ENCODE measurements at places on chromosomes 4 and X.

DNA sequence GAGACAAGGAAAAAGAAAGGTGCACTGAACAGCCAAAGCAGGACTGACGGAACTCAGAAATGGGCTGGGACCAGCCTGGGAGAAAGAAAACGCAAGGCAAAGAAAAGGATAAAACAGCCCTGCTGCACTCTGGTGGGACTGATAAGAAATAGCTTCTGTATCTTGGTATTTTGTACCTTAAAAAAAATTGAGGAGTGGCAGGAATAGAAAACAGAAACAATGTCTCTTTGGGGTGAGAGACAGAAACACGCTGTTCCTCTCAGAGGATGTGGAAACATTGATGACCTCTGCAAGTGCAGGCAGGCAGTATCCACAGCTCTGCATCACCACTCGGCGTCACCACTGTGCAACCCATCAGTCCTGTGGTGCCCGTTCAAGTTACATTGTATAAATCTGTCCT, 152.5 kb upstream of the SPRY1 start:
- no peak for DNase-seq

GRCh38 chrX:2383735-2384134, 117.0 kb downstream of the DHRSX start:
- no peak for DNase-seq

DNA sequence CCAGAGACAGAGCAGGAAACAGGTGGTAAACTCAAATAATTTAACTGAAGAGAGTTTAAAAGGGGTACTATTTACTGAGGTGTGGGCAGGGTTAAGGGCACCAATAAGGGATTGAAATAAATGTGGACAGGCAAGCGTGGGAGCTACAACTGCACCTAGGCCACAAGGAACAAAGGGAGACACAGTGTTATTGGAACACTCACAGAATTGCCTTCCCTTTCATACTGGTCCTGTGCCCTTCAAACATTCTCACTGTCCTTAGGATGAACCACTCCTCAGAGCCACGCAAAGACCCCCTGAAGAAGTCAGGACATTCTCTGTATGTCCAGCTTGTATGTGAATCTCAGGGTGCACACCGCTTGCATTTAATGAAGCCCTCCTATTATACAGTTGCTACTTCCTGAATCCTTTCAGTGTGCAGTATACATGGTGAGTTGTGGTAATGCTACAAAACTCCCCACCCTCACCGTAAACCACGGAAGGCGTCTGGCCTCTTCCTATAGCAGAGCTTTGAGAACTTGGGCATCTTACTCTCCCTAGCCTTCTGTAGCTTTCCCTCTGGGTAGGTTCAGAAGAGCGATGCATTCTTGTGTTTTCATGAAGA, 9.6 kb upstream of the MRPL1 start:
- no peak for DNase-seq

- DNase-seq: no peak
These were observed 147.7 kb downstream of the CPEB2 start for GRCh38 chr4:15149839-15150592.

- no peak for DNase-seq
These were observed 46.6 kb upstream of the PRRG1 start for GRCh38 chrX:37302569-37302968.

DNA sequence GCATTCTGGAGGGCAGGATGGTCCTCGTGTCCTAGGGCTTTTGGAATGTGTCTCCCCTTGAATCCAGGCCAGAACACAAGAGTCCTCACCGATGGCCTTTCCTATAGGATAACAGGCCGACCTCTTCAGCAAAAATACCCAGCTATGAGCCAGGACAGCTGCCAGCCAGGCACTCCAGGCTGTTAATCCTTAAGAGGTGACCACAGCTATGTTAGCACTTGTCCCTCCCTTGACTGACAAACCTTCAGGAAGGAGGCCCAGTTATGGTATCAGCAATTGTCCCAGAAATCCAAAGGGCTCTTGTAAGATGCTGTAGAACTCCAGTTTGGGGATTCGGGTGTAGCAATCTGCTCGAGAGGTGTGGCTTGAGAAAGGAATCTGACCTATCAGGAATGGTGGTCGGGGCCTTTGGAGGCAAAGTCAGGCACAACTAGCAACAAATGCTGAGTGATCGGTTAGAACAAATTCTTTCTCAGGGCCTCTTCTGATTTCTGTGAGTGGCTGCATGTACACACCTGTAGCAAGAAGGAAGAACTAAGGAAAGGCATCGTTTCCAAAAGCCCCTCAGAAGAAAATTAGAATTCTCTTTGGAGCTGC, 54.6 kb downstream of the PTCHD1 start:
- DNase-seq: no peak

DNA sequence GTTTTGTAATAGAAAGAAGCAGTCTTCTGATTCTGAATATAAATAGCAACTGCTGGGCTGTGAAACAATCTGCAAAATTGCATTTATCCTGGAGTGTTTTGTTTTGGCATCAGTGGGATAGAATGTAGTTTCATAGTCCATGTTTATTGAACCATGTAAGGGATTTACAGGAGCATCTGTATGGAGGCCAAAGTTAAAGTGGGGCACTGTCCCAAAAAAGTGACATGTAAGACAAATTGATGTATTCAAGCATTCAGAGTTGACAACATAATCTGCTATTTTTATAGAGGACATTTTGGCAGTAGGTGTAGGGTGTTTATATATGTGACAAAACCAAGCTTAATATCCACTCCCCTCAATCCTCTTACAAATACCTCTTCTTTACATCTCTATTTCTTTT, 200.5 kb upstream of the ANK2 start:
- no peak for DNase-seq

- DNase-seq: no peak
These were observed 46.9 kb downstream of the SPIN2B start for GRCh38 chrX:57074458-57074857.

DNA sequence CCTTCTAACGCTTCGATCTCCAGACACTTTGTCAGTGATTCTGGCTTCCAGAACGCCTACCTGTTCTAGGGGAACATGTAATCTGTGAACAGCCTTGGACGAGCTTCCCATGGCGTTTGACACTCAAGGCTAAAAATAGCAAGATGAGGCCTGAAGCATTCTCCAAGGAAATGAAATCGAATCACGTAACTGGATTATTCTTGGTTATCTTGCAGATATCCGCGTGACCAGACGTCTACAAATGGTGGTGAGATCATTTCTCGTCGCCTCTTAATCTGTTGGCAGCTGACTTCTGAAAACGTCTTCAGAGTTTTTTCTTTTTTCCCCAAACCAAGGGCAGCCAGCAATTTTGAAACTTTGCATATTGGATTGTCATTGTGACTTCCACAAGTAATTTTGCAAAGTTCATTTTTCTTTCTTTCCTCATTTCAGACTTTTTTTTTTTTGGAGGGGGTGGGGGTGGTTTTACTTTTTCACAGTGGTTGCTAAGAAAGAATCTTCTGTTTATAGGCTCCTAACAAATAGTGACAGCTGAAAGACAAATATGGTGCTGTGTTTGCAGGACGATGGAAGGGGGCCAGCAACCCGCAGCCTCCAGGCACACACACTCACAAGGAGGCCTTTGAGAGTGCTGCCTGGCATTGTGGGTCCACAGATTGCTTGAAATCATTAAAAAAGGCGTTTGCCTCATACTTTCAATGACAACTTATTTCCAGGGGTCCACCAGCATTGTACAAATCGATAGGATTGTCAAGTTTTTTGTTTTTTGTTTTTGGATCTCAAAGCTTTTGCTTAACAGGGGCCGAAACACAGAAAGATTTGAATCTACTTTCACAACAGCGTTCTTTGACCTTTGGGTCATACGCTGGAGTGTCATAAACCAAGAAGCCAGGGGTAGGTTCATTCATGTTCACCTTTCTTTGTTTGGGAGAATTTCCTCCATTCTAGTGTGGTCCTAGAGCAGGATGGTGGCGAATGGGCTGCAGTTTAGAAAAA, 32.4 kb upstream of the PDLIM3 start:
- DNase-seq: no peak

GRCh38 chr4:112348488-112349158, 51.5 kb downstream of the ALPK1 start:
- DNase-seq: peak; percentile 34

- DNase-seq: no peak
These were observed 9.1 kb downstream of the SLC7A3 start for GRCh38 chrX:70921709-70922352.

- no peak for DNase-seq
These were observed 133.0 kb upstream of the TMLHE start for GRCh38 chrX:155745792-155746191.

- peak; percentile 12 for DNase-seq
These were observed 34.0 kb upstream of the JADE1 start for GRCh38 chr4:128775477-128775876.

DNA sequence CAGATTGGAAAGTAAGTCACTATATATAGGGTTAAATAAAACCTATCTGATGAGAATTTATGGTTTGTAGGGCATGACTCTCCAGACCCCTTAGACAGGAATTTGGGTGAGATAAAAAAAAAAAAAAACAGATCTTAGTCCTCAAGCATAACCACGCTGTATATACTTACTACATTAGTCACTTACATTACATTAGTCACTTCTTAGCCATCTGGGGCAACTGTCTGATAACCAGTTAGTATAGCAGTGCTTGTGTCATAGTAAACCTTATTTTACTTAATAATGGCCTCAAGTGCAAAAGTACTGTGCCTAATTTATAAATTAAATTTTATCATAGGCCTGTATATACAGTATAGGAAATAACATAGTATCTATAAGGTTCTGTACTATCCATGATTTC, 60.2 kb upstream of the RPS6KA6 start:
- DNase-seq: no peak

- DNase-seq: no peak
These were observed 6.4 kb downstream of the ARX start for GRCh38 chrX:25009407-25009806.

DNA sequence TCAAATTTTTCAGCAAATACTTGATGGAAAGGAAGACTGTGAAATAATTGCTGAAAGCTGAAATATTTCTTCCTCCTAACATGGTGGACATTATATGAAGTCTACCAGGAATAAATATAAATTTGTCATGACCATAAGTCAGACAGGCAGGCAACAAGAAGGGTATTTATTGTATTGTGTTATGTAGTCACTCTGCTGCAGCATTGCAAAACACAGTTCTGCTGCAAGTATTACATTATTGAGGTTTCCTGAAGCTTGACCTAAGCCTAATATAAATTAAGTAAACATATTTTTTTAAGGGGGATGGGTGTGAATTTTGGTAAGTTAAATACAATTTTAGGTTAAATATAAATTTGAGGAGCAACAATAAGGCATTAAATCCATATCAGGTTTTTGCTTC, 60.2 kb upstream of the MAOA start:
- no peak for DNase-seq

DNA sequence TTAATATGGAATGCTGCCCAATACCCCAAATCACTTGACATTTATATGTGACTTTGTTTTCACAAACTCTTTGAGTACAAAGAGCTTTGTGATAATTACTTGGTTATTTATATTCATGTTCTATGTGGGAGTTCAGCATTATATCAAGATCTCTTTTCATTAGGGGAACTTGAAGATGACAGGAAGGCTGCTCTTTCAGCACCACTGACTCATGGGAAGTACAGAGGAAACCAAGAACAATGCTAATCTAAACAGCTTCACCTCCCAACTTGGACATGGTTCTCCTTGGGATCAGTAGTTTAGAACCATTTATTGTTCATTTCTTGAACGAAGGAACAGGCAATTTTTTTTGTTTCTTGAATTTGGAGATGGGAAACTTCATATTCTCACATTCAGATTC, 184.0 kb upstream of the AFF2 start:
- no peak for DNase-seq

Measured in NCI-H187 treated with DMSO at 0.1 percent for 48 hours (cell line).